Adipocyte (in vitro differentiated cells): ENCODE measurements at places on chromosomes 2 and 18.
A peak's percentile ranks its signal among the peaks of the same experiment; 100 is the strongest.

DNA sequence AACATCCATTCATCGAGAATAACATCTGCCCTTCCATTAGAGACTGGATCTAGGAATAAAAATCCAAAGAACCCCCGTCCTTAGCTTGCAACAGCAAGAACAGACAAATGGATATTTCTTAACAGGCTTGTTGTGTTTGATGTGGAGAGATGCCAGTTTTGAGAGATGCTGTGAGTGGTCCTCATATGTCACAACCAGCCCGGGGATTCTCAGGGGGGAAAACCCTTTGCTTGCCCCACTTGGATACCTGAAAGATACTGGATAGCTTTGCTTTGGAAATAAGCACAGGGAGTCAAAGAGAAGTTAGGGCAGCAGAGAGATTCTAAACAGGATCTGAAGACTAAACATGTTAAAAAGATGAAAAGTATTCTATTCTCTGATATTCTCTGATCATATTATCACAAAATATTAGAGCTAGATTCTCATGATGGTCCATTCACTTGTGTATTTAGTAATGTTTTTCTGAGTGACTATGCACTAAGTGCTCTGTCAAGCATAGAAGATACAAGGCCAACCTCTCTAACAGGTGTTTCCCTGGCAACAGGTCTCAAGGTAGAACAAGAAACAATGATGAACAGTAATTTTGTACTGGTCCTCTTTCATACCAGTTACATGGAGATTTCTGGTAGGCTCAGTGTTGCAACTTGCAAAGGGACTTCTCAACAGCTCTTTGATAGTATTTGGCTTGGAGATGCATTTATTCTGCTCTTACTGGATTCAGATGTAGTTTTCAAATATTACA, 348.2 kb downstream of the MYCN start:
- no peak for DNase-seq

GRCh38 chr2:17759805-17760204, 5.9 kb downstream of the GEN1 start:
- peak; percentile 64 for DNase-seq

DNA sequence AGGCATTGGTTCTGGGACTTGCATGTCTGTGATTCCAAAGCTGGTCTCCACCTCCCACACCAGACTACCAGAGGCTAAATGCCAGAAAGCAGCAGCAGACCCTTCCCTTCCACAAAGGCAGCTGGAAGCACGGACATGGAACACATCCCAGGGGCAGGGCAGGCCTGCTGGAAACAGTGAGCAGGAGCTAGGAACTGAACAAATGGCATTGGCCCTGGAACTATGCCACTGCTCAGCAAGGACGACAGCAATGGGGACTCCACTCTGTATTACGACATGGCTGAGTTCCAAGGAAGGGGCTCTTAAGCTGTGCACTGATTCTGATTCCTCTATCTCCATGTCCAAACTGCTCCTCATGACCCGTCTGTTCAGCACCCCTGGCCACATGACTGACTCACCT, 77.8 kb upstream of the TFCP2L1 start:
- DNase-seq, result no peak

GRCh38 chr2:120240901-120241429, 11.7 kb upstream of the RALB start:
- no peak for DNase-seq

GRCh38 chr2:200278694-200279316, 27.7 kb upstream of the SPATS2L start:
- no peak for DNase-seq

- DNase-seq, result no peak
These were observed 395.7 kb downstream of the GALR1 start for GRCh38 chr18:77645170-77645872.

DNA sequence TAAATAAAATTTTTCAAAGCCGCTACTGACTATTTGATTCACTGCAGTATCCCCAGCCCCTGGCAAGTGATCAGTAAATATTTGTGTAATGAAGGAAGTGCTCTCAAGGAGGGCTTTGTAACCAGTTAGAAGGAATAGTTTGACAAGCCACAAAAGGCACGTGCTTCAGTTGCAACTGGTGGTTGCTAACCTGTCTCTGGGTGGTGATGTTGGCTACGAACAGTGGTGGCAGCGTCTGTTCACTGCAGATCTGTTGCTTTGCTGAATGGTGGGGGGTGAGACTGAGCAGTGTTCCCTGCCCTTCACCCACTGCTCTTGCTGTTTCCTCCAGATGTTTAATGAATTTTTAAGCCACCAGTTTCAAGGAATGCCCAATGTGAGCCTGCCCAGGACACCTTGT, 73.9 kb upstream of the SIX2 start:
- DNase-seq, result no peak

DNA sequence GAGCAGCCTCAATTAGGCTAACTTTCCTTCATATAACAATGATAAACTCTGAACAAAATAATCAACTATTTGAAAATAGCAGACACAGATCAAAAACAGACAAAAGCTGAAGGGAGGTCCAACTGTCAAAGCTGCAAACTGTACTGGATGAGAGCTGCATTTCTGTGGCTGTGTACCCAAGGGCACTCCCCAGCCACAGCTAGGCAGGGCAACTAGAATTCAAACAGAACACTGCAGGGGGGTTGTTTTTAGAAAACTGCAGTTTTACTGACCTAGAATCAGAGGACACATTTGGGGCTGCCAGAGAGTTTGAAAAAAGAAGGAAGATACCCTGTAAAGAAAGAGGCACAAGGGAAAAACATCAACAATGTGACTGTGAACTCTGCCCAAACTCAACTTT, 56.8 kb downstream of the SMAD2 start:
- peak; percentile 20 for DNase-seq

- no peak for DNase-seq
These were observed 113.9 kb downstream of the MAP4K4 start for GRCh38 chr2:101811226-101812015.

GRCh38 chr2:230951396-230951795, 26.4 kb upstream of the GPR55 start:
- DNase-seq, result no peak

DNA sequence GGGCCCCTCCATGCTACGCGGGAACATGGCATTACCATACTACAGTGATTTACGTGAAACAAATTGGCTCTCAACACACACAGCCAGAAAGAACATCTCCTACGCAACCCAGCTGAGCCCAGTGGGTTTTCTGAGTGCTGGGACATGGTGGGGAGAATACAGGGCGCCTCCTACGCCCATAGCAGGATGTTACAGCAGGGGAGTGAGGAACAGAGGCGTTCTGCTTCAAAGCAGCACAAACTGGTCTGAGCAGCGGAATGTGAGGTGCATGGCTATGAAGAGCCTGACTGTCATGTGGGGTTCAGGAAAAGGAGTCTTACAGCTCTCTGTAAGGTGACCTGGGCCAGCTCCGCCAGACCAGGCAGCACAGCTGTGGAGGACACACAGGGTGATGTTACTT, 108.6 kb upstream of the REV1 start:
- no peak for DNase-seq

GRCh38 chr2:46181306-46181705, 115.9 kb upstream of the EPAS1 start:
- no peak for DNase-seq

DNA sequence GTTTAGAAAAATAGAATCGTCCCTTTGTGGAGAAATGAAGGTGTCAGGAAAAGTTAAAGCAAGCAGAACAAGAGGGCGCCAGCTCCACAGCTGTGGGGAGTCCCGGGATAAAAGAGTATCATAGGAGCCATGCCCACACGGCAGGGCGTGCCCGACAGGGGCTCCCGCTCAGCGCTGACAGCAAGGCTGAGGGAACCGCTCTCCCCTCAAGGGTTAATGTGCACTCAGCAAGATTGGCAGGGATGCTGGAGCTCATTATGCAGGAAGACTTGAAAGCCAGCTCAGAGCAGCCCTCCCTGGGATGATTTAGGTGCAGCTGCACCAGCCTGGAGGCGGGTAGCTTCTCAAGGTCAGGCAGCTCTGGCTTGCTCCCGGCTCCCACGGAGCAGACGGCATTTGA, 500.2 kb downstream of the EIPR1 start:
- DNase-seq, result no peak

- peak; percentile 72 for DNase-seq
These were observed 5.1 kb upstream of the SMAD7 start for GRCh38 chr18:48955830-48956261.

DNA sequence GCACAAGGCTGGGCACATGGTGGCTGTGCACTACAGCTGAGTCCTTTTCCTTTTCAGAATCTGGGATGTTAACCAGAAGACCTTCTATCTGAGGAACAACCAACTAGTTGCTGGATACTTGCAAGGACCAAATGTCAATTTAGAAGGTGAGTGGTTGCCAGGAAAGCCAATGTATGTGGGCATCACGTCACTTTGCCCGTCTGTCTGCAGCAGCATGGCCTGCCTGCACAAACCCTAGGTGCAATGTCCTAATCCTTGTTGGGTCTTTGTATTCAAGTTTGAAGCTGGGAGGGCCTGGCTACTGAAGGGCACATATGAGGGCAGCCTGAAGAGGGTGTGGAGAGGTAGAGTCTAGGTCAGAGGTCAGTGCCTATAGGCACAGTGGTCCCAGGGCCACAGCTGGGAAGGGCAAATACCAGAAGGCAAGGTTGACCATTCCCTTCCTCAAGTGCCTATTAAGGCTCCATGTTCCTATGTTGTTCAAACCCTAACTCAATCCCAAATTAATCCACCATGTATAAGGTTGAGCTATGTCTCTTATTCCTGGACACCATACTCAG, 2.2 kb downstream of the IL1RN start:
- DNase-seq, result no peak

DNA sequence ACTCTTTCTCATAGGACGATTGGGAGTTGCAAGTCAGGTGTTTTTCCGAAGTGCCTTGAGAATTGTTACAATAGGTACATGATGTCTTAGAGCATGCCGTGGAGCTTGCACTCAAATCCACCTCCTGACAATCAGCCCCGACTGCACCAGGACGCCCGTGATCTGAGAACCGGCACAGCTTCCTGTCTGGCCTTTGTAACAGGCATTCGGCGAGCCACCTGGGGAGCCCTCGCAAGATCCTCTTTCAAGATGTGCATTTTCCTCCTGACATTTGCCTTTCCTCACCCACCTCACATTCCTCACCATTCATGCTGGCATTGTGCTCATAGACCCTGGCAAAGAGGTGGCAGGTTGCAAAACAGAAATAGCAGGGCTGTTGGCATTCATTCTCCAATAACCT, 427.3 kb downstream of the GALR1 start:
- DNase-seq, result no peak

GRCh38 chr2:72041638-72042111, 106.0 kb downstream of the CYP26B1 start:
- no peak for DNase-seq

DNA sequence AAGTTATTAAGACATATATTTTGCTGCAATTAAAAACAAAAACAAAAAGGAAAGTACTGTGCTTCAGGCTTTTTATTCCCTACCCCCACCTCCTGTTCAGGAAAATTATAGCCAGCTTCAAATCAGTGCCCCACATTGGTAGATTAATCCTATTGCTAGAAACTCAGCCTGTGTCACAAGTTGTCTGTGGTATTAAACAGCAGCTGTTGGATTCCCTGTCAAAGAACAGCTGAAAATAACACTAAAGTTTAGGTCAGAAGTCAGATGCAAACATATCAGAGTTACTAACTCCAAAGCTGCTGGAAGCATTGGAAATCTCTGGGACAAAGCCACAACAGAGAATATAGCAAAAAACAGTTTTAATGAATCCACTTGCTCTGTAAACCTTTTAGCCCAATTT, 818 bp upstream of the CCDC141 start:
- peak; percentile 3 for DNase-seq

DNA sequence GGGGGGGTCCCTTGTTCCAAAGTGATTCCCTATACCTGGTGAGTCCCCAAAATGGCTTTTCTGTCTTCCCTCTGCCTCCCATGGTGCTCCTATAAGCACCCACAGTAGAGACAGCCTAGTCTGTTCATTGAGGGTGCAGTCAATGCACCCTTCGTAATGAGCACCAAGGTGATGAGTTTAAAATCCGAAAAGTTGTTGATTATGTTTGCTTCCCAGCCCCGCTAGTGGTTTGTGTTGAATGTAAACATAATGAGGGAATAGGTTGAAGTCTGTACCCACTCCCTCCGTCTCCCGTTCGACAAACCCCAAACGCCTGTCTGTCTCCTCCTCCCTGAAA, 2.3 kb downstream of the FOSL2 start:
- no peak for DNase-seq

DNA sequence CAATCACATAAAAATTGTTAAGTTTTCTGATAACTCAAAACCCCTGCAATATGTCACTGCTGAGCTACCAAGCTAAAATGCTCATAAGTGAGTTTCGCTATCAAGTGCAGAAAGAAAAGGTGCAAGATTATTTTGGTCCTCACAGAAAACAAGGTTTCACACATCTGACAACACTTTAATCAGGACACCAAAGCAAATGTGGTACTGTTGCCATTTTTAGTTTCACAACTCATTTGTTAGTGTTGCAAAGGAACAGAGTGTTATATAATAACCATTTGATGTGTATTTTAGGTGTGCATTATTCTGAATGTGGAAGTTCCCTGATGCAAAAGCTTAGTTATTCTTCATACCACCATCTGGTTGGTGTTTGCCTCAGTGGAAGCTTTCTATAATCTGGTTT, 956.2 kb downstream of the DSC3 start:
- DNase-seq, result no peak

DNA sequence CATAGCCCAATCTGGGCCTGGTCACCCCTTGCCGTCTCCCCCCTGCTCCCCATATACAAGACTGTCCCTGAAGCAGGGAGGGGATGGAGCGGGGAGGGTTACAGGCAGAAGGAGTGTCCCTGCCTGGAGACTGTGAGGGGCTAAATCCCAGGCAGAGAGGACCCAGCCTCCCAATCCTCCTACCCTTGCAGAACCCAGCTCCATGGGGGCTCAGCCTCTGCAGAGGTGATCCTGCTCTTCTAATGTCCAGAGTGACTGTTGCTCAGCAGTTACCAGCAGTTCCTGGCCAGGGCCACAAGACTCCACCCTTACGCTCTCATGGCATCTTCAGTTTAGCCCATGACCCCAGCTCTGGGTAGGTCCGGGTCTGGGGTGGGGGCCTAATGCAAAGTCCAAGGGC, 58.1 kb downstream of the COA5 start:
- no peak for DNase-seq

DNA sequence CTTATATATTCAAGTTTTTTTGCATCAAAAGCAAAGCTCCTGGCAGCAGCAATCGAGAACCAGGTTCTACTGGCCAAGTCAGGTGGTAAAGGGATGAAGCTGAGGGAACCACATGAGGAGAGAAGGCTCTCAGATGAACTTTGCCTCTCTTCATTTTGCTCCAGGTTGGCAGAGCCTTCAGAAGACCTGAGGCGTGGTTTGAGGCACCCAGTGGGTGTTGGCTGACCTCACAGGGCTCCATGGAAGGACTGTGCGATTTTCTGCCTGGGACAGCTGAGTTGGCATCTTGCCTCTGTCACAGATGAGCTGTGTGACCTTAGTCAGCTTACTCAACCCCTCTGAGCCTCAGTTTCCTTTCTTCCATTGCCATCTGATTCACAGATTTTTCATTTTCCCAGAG, 89.0 kb downstream of the INSIG2 start:
- no peak for DNase-seq

GRCh38 chr2:112959109-112959812, 18.5 kb upstream of the IL36G start:
- DNase-seq, result no peak

- DNase-seq, result peak; percentile 22
These were observed 6.1 kb upstream of the DNMT3A start for GRCh38 chr2:25347846-25348245.
